ENCODE measurements at places on chromosomes 12 and 14.

DNA sequence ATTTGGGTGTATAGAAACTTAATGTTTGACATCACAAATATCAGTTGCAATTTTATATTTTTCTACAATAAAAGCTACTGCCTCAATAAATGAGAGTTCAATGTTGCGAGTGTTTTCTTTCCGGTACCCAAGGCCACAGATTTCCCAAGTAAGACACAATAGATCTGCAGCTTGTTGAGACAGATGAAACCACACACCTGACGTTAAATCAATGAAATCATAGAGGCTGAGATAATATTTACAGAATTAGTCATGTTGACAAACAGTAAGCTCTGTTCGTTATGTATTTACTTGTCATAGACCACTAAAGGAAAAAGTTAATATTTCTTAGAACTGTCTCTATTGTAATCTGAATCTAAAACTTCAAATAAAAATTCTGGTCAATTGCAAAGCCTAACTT lies 49.2 kb upstream of the PTHLH start:
- no peak for DNase-seq

- no peak for DNase-seq
Observed at GRCh38 chr12:68514807-68515411, 95.8 kb upstream of the RAP1B start.

DNA sequence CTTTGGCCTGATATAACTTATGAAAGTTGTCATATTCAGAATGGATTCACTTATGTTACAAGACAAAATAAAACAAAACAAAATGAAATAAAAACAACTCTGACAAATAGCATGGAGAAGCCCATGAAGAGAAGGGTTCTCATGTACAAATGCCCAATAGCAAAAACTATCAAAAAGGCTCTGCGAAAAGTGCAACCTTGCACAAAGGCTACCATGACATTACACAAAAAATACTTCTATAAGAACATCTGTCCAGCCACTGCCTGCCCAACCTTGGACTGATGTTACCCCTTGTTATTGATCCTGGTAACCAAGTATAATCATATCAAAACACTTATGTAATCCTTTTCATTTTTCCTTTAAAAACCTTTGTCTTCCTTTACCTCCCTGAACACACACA lies 213.0 kb downstream of the ATP23 start:
- DNase-seq: no peak

- peak; percentile 32 for DNase-seq
Observed at GRCh38 chr12:120249875-120250795, 15.4 kb downstream of the PXN start.

- no peak for DNase-seq
Observed at GRCh38 chr14:35355981-35356841, 48.3 kb downstream of the NFKBIA start.

GRCh38 chr14:89163031-89163636 lies 253.9 kb downstream of the FOXN3 start:
- no peak for DNase-seq

GRCh38 chr12:27498149-27498548 lies 25.9 kb upstream of the PPFIBP1 start:
- DNase-seq: no peak

DNA sequence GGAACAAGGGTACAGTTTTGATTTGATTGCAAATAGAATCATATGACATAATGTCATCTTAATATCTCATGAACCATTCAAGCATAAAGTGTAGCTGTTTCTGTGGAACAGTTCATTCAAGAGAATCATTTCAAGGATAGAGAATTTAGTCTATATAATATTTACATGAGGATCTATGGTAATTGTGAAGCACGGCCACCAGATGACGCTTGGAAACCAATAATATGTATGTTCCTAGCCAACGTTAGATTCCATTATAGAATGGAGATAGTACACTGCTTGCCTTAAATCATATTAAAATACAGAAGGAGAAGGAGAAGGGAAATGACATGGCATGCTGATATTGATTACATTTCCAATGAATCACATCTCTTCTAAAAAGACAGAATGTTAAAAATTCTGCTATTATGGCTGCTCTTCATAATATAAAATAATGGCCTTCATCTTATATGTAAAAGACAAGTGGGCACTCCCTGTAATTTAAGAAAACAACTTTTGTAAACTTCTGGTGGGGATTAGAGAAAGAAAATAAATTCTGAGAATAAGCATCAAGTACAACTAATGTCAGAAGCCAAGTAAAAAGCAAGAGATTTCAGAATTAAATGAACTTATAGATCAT lies 351.0 kb downstream of the NAV3 start:
- DNase-seq: no peak

GRCh38 chr12:62802321-62802720 lies 132.6 kb downstream of the PPM1H start:
- DNase-seq: no peak

DNA sequence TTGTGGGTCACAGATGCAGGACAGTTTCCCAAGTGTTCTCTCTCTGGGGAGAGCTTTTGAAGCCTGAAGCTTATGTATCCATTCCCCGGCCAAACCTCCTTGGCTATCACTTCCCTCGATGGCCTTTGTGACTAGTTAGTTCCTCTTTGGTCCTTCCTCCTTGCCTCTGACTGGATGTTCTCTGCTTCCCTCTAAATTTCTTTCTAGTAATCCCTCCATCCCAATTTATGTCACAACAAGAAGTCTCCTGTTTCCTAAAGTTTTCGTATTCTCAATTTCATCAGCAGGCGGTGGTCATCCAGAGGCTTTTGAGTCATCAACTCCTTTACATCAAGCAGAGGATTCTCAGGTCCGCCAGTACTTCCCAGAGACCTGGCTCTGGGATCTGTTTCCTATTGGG lies 27.5 kb downstream of the A2ML1 start:
- DNase-seq: no peak

GRCh38 chr12:51388846-51389245 lies 2.4 kb downstream of the GALNT6 start:
- no peak for DNase-seq

DNA sequence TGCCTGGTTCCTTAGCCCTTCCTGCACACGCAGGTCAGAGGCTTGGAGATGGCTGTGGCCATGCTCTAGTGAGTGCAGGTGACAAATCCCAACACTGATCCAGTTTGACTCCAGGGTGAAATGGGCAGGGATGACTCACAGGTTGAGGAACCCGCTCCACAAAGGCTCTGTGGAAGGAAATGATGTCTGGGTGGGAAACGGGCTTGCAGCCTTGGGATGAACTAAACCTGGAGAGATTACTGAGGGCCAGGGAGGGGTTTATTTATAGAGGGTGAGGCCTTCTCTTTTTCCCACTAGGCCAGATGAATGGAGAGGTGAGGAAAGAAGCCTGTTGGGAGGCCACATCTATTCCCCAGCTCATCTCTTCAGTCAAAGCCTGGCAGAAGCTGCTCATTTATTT lies 29.3 kb upstream of the EMP1 start:
- DNase-seq: no peak

GRCh38 chr14:49196327-49196726 lies 389.9 kb downstream of the RPS29 start:
- no peak for DNase-seq

DNA sequence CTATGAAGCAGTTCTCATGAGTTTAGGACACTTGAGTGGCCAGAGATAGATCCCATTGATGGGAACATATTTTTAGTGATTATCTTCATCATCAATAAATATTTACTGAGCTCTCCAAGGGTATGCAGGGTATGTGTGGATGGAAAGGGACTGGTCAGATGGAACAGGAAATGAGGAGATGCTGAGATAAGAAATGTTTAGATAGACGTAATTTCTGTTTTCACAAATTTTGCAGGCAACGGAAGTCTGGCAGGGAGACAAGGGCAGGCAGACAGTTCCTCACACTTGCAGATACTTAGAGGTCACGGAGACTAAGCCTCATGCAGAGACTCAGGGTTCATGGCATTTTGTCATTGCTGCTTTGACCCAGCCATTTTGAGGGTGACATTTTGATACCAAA lies 24.3 kb downstream of the BCL2L14 start:
- no peak for DNase-seq

DNA sequence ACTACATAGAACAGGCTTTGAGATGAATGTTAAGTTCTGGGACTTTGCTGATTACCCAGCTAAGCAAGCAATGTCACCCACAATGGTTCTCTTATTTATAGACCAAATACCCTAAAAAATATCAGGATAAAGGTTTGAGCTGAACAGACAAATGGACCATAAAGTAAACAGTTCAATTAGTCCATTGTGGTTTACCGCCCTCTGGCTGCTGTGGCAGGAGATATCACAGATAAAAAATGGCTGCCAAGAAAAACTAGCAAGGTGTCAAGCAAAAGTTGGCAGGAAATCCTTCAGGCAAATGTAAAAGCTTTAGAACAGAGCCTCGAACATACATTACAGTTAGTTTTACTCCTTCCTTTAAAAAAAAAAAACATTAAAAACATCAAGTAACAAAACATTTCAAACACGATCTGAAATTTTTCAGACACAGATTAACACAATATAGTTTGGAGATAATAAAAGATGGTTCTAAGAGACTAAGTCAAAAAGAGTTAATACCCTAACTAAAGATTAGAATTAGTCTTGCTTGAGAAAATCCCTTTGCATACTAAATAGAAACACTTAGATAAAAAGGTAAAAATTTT lies 41.3 kb downstream of the MED13L start:
- DNase-seq: peak; percentile 23

- DNase-seq: no peak
Observed at GRCh38 chr12:95736631-95737030, 53.9 kb downstream of the NTN4 start.

DNA sequence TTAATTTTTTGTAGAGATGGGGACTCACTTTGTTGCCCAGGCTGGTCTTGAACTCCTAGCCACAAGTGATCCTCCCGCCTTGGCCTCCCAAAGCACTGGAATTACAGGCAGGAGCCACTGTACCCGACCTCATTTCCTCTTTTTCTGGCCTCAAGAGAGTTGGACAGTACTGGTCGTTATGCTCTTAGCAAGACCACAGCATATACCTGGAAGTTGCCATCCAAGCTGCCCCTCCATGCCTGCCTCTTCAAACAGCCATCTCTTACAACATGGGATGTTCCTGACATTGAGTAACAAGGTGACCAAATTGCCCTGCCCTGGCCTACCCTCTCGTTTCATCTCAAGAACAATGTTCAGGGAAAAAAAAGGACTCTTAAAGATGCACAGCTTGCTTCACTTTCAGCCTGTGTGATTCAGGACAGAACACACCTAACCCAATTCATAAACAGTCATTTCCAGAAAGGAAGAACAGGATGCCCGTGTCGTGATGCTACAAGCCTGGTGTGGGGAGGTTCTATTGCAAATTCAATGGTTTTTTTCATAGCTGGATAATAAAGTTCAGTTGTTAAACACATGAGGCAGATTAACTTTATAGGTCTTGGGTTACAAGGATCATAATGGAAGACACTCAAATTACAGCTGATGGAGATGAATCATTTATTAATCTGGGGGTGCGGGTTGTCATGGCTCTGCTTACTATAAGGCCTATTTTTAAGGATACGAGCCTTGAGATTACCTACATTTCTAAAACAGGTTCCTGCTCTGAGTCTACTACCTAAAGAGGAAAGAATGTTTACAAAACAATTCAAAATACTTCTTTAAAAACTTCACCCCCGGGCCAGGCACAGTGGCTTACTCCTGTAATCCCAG lies 11.9 kb downstream of the GLTP start:
- DNase-seq: no peak

DNA sequence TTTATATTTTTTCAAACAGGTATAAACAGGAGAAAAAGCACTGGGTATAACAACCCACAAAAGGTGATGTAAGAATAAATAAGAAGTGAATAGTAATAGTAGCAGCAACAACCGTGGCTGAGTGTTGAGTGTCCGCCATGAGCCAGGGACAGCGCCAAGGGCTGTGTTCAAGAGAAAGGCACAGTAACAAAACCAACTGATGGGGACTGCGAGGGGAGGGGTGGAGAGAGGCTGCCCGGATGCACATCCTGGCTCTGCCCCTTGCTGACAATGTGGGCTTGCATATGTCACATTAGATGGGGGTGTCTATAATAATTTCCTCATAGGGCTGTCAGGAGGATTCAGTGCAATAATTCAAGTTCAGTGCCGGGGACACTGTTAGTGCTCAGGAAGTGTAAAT lies 912.4 kb downstream of the VRK1 start:
- peak; percentile 41 for DNase-seq

DNA sequence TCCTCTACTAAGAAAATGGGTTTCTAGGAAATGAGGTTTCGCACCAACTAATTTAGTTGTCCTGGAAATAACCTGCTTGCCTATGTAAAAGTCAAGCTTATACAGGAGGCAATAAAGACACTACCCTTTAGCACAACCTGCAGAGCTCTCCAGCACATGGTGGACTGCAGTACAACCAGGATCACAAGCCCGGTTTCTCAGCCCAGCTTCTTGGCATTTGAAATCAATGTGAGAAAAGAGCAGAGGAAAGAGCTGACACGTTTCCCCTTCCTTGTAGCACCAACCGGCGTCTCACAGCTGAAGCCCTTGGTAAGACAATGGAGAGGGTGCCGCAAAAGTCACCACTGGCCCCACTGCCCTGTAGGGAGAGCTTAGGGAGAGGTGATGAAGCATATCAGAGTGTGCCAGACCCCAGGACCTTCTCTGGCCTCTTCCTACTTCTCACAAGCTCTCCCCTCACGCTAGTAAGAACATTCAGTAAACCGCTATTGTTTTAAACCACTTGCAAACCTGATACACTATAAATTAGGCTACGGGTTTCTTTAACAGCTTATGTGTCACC lies 8.6 kb downstream of the SPTLC2 start:
- no peak for DNase-seq

GRCh38 chr12:77339610-77340009 lies 274.2 kb upstream of the E2F7 start:
- no peak for DNase-seq

- DNase-seq: peak; percentile 53
Observed at GRCh38 chr14:56339855-56340701, 221.9 kb downstream of the PELI2 start.

GRCh38 chr14:57875985-57876384 lies 10.1 kb upstream of the SLC35F4 start:
- DNase-seq: no peak

GRCh38 chr12:72286526-72286925 lies 14.4 kb downstream of the TRHDE start:
- no peak for DNase-seq

DNA sequence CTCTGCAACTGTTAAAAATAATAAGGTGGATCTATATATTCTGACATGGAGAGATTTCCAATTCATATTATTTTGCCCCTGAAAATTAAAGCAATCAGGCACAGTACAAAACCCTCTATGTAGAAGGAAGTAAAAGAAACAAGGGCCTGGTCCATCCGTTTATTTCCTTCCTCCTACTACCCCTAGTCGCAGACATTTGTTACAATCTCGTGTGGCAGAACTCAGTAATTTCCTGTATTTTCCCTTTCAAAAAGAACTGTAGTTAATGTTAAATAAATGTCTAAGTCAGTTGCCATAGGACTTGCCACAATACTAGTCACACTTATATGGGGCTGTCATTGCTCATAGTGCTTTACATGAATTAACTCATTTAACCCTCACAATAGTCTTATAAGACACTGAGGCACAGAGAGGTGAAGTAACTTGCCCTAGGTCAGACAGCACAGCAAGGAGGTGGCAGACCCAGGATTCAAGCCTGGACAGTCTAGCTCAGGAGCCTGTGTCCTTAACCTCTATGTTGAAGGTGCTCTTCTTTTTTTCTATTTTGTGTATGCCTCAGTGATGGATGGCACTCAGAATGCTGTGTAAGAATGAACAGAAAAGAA lies 24.2 kb downstream of the NINJ2 start:
- DNase-seq: no peak

Measured in CD4-positive, alpha-beta T cell treated with Interferon gamma for 1 hour (primary cell).